AG04450 (cell line): ENCODE measurements at places on chromosomes 16 and 17. TPM values are rescaled to one million over a fixed set of nuclear protein-coding genes. Genes with fewer than 3 reads are reported as not detected.

The TP53TG3 gene
- not detected in 2 replicates for polyA plus RNA-seq

The LPO gene
- polyA plus RNA-seq = not detected in 2 replicates

The KRT28 gene
- polyA plus RNA-seq = not detected in 2 replicates

The TSPAN10 gene
- polyA plus RNA-seq = 0.92 and 0.98 TPM in 2 replicates

The HS3ST3A1 gene
- polyA plus RNA-seq = 6.6 and 11.9 TPM in 2 replicates

The TBC1D3G gene
- not detected in 2 replicates for polyA plus RNA-seq

The CORO7 gene
- 7.0 TPM in 2 replicates for polyA plus RNA-seq
